ENCODE measurements at places on chromosomes 6 and 20. TPM values are rescaled to one million over a fixed set of nuclear protein-coding genes. Genes with fewer than 3 reads are reported as not detected.

Gene PHIP
- total RNA-seq, result 44.9 TPM

Gene APCDD1L
- total RNA-seq, result not detected

Gene HLA-DRB5
- total RNA-seq, result 8.8 TPM

Gene METTL24
- 6.6 TPM for total RNA-seq

Gene GGT7
- 21.8 TPM for total RNA-seq

Gene NRSN2
- 22.3 TPM for total RNA-seq

Gene PGC
- total RNA-seq, result 3.2 TPM

Gene CLPSL1
- not detected for total RNA-seq

Gene MACROD2
- 8.8 TPM for total RNA-seq

Gene RFX6
- under 0.01 TPM for total RNA-seq

Gene SULF2
- 58.0 TPM for total RNA-seq

Gene BPIFA3
- total RNA-seq, result not detected

Gene CST5
- not detected for total RNA-seq

Gene TINAG
- total RNA-seq, result not detected

Gene TTBK1
- under 0.01 TPM for total RNA-seq

Gene ZNF311
- total RNA-seq, result 3.7 TPM

Gene ZCCHC3
- 14.0 TPM for total RNA-seq

Gene MICB
- 4.6 TPM for total RNA-seq

Gene TRAM2
- total RNA-seq, result 11.9 TPM

Gene HRH3
- total RNA-seq, result not detected

Gene SLC17A9
- total RNA-seq, result 4.9 TPM

Gene ZSCAN23
- total RNA-seq, result 5.6 TPM

Gene PRICKLE4
- total RNA-seq, result 5.3 TPM

Gene KIFC1
- total RNA-seq, result 2.0 TPM

Gene BPIFB1
- not detected for total RNA-seq

Data from breast epithelium (tissue), 4 donors.